Activated CD4-positive, CD25-positive, alpha-beta regulatory T cell treated with anti-CD3 and anti-CD28 coated beads, Interleukin-2, amount 50 U/mL, for 16 hours (primary cell): ENCODE measurements at places on chromosomes 16 and 17.
A peak's percentile ranks its signal among the peaks of the same experiment; 100 is the strongest.

DNA sequence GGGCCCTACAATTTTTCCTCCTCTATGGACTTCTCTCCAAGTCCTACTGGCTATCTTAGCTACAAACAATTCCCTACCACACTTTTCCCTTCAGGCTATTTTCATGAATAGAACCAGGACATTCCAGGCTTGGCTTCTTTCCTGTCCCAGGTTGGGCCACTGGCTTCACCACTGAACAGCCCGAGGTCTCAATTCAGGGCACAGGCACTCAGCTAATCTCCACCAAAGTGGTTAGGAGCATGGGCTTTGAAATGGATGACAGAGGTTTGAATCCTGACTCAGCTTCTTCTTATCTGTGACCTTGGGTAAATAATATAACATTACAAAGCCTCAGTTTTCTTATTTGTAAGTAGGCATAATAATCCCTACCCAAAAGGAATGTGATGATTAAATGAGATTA, 50.9 kb upstream of the ZNF629 start:
- DNase-seq = no peak

DNA sequence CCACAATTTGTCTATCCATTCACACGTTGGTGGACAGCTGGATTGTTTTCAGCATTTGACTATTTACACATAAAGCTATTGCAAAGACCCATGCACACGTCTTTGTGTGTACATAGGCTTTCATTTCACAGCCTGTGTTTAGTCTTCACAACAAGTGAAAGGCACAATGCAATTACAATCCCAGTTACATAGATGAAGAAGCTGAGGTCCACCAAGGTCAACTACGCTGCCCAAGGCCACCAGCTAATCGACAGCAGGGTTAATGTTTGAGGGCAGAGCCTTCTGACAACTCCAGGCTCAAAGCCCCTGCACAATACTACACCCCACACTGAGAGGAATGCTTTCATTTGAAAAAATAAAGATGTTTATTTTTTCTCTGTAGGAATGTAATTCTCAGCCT, 93.6 kb upstream of the CDH13 start:
- DNase-seq = no peak

DNA sequence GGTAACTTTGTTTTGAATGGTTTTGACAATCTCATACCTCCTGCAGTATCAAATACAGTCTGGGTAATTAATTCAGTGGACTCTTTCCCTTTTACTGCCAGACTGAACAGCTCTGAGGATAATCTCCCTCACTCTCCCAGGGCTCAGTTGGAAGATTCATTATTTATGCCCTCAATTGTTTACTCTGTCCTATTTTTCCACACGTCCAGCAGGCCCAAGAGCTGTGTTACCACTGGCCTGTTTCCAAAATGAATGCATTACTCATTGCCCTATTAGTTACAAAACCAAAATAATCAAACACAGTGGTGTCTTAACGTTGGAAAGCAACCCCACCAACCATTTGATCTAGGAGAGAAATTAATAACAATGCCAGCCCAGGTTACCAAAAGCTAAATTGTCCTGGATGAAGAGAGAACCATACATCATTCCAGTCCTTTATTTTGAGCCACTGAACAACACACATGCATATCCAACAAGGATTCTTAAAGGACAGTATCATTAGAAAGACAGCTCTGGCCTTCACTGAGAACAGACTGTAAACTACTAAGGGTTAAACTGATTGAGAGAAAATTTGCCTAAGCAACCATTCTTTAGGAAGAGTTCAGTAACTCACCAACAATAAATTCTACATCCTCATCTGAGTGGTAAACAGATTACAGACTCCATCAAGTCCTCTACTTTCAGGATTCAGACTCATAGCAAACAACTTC, 34.5 kb downstream of the FAM222B start:
- DNase-seq = no peak

DNA sequence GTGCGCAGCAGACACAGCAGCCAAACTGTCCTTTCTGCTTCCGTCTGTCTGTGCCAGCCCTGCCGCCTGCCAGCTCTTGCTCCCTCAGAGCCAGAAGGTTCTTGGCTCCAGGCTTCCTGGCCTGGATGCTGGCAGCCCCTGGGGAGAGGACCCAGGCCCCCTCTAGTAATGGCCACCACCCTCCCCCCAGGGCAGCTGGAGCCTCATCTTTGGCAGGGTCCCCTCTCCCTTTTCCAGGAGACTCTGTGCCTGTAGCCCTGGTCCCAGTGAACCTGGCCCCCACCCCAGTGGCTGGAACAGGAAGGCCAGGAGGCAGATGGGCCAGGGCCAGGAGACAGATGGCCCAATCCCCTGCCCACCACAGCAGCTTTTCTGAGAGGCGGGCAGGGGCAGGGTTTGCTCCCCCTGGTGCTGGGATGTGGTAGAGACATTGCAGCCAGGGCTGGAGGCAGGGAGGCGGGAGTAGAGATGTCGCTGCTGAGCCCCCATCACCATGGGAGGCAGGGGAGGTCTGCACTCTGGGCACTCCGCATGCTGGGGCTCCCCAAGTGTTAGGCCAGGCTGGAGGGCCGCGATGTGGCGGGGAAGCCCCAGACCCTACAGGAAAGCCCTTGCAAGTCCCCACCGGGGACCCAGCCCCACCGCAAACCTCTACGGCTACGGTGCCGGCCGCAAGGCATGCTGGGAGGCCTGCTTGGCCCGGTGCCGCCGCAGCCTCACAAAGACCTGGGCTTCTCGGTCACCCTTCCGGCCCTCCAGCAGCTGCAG, 16.7 kb downstream of the UNC13D start:
- DNase-seq = no peak

- DNase-seq = no peak
Observed at GRCh38 chr16:48459167-48459566, 74.0 kb upstream of the SIAH1 start.

DNA sequence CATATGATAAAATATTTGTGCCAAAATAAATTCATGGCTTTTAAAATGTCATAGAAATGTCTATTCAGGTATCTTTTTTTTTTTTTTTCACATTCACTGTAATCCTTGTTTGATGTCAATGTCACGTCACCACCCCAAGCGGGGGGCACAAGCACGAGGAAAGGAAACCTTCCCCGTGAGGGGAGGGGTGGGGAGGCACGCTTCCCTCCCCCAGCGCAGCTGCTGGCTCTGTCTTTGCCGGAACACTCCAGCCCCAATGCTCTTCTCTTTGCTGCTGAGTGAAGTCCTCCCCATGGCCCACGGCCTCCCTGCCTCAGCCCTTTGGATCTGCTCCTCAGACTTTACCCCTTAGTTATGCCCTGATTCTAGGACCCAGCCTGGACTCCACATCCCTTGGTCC, 1.5 kb downstream of the SLC35G3 start:
- no peak for DNase-seq

- DNase-seq = no peak
Observed at GRCh38 chr17:80460429-80460834, 16.0 kb downstream of the NPTX1 start.

- no peak for DNase-seq
Observed at GRCh38 chr16:3142770-3143169, 7.9 kb downstream of the ZNF213 start.

GRCh38 chr17:39200070-39200879, at the start of gene RPL19:
Gene RPL19, plus strand, starts transcription at chr17:39200283. Its CDS starts 62 bp downstream, at chr17:39200345.
- DNase-seq = peak; percentile 62

GRCh38 chr16:1908983-1909382, 9.2 kb downstream of the HS3ST6 start:
- no peak for DNase-seq

GRCh38 chr17:5203178-5203907, 11.7 kb upstream of the ZNF594 start:
- no peak for DNase-seq

DNA sequence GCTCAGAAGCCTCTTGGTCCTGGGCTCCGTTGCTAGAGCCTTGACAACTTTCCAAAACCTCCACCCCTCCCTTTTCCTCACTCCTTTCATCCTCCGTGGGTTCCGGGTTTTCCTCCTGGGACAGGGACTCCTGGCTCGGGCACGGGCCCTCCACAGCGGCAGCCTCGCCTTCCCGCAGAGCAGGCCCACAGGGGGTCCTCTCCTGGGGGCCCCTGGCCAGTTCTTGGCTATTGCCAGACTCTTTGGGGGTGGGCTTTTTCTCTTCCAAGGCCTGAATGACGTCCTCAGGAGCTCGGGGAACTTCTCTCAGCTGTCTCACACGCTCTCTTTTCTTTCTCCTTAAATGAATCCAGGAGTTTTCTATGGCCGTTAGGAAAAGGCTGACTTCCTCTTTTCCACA, 19.3 kb upstream of the MNT start:
- no peak for DNase-seq

- no peak for DNase-seq
Observed at GRCh38 chr17:32269377-32269776, 3.7 kb downstream of the RHBDL3 start.

DNA sequence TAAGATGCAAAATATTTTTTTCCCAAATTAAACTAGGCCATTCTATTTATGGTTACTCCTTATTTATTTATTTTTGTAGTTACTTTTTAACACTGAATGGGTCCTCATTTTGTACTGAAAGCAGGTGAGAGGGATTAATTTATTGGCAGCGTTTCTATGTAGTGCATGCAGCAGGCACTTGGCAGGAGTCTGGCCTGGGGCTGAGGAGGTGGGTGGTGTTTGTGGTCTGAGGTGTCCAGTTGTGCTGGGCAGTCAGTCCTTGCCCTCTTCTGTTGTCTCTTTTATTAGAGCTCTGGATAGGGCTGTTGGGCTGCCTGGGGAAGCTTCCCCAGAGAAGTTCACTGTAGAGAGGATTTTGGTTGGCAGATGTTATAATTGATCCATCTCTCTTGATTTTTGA, 12.7 kb downstream of the SEC14L1 start:
- DNase-seq = no peak

GRCh38 chr17:7972131-7972785, 30.2 kb upstream of the GUCY2D start:
- no peak for DNase-seq

DNA sequence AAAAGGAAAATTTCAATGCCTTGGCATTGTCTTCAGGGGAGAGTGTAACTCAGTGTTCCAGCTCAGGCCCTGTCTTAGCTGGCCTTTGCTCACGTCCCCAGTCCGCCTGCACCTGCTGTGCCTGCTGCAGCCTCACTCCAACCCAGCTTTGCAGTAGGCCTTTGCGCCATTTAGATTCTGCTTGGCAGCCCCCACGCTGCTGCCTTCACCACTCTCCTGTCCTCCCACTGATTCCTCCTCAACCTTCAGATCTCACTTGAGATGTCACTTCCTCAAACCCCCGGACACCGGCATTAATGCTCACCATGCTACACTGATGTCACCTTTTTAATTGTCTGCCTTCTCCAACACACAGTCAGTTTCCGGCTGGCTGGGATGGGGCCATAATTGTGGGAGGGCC, 166.2 kb downstream of the SHISA9 start:
- no peak for DNase-seq
